ENCODE measurements at places on chromosomes 2 and 18.

- DNase-seq = no peak
Observed at GRCh38 chr2:189046320-189046719, 72.1 kb downstream of the COL3A1 start.

- DNase-seq = no peak
Observed at GRCh38 chr18:49819823-49820671, 6.7 kb upstream of the ACAA2 start.

DNA sequence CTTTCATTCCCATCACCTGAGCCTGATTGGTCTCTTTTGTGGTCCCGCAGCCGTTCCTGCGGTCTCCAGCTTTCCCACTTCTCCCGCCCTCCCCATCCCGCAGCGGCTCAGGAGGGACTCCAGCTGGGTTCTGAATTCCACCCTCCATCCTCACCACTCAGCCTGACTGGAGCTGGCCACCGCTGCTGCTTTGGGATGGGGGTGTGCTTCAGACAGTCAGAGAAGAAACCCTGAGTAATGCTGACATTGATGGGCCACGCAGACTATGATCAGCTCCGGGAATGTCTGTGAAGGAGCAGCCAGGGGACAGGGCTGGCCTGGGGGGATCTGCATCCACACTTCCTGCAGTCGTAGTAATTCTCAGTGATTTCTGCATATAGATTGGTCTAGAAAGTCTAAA lies 45.9 kb upstream of the TXNDC2 start:
- no peak for DNase-seq

DNA sequence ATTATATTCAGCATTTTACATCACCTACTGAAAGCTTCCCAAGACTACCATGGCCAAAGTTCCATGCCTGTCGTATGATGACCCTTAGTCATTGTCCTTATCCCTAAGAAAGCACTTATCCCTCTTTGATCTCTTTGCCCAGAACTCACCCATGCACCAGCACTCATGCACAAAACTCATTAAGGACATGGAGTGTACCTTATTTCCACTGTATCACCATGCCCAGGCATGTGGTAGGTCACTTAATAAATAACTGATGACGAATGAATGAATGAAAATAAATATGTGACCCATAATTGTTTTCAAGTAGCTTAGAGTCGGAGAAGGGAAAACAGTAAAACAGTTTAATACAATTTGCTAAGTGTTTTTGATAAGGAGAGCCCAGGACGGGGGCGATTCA lies 220.1 kb downstream of the IKZF2 start:
- no peak for DNase-seq

GRCh38 chr2:98883780-98884211 lies 52.2 kb downstream of the CRACDL start:
- DNase-seq = no peak
